ENCODE measurements at places on chromosomes 12 and 14.

DNA sequence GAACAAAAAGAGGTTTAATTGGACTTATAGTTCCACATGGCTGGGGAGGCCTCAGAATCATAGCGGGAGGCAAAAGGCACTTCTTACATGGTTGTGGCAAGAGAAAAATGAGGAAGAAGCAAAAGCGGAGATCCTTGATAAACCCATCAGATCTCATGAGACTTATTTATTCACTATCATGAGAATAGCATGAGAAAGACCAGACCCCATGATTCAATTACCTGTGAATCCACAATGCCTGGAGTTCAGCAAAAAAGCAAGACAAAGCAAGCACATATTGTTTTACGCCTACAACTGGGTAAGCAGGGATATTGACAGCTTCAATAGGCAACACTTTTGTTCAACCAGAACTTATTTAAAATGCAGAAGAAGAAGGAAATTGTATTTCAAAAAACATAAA, 218.2 kb downstream of the RPL10L start:
- DNase-seq = no peak

GRCh38 chr14:35965400-35965799, 139.3 kb downstream of the BRMS1L start:
- DNase-seq = no peak

GRCh38 chr12:74619084-74619483, 81.4 kb downstream of the ATXN7L3B start:
- no peak for DNase-seq

- DNase-seq = no peak
Observed at GRCh38 chr12:93972411-93973208, 175.8 kb upstream of the PLXNC1 start.

DNA sequence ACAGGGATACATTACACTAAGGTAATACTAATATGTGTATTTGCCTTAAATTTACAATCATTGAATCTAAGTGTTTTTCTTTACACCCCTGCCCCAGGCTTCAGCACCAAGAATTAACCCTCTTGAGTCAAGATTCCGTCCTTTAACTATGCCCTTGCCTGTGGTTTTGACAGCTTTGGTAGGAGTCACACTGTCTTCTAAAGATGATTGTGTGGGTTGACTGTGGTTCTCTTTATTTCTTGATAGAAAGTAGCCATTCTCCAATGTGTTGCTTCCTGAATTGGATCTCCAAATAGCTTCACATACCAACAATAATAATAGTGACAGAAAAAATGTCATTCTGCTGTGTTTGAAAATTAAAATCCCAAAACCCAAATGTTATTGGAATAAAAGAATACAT, 3.6 kb downstream of the CLEC7A start:
- no peak for DNase-seq

DNA sequence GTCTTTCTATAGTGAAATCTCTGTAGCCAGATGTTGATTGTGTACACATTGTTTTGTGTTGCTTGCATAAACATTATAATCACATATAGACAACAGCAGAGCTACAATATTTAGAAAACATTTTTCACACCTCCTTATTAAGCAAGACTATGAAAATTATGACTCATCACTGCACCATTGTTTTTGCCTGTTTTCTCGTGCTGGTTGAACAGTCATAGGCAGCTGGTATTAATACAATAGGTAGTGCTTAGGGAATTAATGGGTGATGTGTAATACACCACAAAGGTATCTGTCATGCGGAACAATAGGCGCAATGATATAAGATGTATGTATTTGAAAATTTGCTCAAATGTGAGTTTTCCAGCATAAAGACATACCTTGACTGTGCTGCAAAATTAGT, 449.3 kb downstream of the FOXG1 start:
- no peak for DNase-seq

DNA sequence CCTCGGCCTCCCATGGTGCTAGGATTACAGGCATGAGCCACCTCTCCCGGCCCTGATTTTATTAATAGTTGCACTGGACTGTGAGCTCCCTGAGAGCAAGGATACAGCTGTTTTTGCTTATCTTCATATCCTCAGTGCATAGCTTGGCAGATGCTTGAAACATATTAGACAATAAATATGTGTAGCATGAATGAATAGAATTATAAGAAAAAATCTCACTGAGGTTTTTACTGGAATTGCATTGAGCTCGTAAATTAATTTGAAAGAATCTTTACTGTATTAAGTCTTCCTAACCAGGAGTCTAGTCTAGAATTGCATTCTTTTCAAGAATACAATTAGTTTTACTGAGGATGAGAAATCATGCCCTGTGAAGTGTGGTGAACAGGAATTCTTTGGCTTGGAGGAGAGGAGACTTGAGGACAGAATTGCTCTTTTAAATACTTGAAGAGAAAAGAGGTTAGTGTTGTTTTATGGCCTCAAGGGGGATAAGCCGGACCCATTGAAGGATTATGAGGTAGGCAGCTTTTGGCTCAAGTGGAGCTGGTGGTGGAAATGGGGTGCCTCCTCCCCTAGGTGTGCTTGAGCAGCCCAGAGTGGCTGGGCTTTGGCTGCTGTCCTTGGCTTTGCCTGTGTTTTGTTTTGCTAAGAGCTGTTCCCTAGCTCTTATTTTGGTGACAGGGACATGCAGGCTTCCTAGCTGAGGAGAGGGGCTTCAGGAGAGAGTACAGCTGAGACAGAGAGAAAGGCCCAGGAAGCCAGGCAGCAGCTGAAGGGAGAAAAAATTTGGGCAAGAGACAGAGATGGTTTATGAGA, 34.0 kb downstream of the PLEKHD1 start:
- no peak for DNase-seq

DNA sequence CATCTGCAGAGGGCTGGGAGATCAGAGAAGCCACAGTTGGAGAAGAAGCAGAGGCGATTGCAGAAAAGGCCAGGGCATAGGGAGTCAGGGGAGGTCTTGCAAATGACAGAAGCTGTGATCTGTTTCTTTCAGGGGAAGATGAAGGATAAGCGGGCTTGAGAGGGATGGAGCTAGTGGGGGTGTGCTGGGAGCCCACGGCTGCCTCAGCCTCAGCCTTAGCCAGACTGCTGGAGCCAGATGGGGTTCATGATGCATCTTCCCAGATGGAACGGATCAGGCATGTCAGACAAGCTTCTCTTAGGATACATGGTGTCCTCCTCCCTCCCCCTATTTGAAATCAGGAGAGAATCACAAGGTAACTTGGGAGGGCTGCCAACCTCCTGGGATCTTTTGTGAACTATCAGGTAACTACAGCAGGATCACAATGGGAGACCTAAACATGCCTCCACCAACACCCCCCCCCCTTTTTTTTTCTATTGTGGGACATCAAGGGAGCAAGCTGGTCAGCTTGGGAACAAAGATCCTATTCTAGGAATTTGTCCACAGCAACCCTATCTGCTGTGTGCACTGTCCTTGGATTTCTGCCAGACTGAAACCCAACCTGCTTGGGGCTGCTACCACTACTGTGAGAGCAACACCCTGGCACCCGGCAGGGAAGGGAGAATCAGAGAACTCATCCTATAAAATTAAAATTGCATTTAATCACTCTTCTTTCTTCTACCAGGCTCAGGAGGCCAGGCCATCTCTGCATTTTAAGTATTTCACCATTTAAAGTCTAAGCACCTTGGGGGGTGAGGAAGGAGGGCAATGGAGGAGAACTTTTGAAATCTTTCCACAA, 10.7 kb upstream of the ATP2A2 start:
- DNase-seq = peak; percentile 69

DNA sequence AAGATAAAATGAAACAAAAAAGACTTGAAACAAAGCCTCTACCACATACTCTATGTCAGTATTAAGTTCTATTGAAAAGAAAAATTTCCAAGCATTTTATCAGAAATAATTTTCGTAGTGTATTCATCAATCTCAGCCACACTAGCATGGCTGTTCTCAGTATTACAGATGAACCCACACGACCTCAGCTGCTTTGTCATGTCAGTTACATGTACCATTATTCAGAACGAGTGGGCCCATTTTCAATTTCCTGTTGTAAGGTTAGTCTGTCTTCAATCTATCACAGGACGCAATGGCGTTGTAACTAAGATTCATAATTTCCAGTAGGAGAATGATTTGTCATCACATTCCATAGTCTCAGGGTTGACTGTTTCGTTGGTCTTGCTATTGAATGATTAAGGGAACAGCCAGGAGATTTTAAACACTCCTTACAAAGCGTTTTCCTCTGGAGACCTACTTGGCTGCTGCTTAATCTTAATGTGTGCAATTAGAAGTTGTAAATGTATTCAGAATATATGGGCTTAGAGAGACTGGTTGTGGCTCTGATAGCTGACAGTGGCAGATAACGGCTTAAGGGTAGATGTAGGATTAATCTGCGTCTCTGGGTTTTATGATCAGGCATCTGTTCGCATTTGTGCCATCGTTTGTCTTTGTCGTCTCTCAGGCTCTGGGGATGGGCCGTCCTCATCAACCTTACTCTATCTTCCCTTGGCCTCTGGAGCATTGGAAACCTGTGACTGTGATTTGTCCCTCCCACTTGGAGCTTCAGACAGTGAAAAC, 65.4 kb downstream of the GLT1D1 start:
- no peak for DNase-seq

GRCh38 chr14:37622231-37622923, 26.9 kb downstream of the TTC6 start:
- no peak for DNase-seq

DNA sequence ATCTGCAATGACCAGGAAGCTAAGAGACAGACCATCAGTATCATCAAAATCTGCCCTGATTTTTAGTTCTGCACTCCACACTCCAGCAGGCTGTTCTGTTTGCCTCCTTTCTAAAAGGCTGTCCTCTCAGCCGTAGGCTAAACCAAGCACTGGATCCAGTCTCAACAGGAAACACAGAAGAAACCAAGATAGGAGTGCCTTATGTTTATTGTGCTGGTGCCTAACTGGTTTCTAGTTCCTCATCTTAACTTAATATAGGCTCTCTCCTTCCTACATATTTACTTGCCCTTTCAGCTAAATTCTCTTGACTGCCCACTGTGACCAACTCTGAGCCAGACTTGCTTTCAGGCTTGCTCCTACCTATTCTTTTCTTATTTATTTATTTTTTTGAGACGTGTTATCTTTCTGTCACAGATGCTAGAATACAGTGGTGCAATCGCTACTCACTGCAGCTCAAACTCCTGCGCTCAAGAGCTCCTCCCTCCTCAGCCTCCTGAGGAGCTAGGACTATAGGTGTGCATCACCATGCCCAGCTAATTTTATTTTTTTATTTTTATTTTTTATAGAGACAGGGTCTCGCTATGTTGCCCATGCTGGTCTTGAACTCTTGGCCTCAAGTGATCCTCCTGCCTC, 30.8 kb downstream of the GALNT4 start:
- DNase-seq = no peak

GRCh38 chr12:83365317-83365716, 678.6 kb downstream of the TMTC2 start:
- DNase-seq = no peak

DNA sequence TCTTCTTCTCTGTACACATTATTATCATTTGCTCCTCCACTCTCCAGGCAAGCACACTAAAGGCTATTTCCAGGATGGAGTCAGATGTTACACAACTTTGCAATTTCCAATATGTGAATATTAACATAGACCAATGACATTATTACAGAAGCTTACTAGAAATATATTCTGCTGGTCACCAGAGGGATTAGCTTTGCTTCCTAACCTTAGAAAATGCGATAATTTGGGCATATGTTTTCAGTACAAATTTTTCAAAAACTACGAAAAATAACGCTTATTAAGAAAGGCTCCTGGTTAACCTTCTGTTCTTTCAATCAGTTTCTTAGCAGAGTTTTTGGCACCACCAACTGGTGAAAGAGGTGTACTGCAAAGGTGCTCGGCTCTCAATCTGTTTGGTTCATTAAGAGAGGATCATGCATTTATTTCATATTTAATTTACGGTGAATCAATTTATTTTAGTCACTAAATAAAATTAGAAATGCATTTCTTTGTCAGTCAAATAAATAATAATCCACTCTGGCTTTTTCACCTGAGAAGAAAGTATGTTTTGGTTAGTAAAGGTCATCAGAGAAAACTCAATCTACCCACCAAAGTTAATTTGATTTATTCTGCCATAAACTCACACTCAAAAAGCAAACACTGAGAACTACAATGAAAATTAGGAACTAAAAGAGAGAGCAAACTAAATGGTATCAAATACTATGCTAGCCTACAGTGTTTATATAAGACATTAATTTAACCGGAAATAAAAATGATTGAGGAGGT, 39.2 kb downstream of the EFCAB11 start:
- no peak for DNase-seq

GRCh38 chr14:72962829-72963312, 36.6 kb downstream of the DCAF4 start:
- DNase-seq = peak; percentile 48

GRCh38 chr12:52726451-52726850, 23.1 kb upstream of the KRT77 start:
- DNase-seq = no peak

GRCh38 chr14:100067481-100067880, 2.3 kb downstream of the EVL start:
- no peak for DNase-seq

DNA sequence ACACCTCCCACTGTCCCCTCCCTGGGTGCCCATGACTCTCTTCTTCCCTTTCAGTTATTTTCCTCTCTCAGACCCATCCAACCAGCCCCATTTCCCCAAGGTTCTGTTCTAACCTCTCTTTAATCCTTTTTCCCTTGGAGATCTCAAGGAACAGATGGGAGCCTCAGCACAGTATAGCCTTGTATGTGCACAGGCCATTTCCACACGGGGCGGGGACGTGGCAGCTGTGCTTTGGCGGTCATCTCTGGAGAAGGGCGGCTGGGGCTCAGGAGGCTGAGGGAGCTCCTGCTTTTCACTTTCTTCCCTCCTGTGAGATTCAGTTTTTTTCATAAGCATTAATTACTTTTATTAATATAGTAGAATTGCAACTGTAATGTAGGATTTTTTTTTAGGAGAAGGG, 212.2 kb downstream of the ZFP36L1 start:
- DNase-seq = no peak

- no peak for DNase-seq
Observed at GRCh38 chr14:33812601-33813000, 138.3 kb downstream of the EGLN3 start.

DNA sequence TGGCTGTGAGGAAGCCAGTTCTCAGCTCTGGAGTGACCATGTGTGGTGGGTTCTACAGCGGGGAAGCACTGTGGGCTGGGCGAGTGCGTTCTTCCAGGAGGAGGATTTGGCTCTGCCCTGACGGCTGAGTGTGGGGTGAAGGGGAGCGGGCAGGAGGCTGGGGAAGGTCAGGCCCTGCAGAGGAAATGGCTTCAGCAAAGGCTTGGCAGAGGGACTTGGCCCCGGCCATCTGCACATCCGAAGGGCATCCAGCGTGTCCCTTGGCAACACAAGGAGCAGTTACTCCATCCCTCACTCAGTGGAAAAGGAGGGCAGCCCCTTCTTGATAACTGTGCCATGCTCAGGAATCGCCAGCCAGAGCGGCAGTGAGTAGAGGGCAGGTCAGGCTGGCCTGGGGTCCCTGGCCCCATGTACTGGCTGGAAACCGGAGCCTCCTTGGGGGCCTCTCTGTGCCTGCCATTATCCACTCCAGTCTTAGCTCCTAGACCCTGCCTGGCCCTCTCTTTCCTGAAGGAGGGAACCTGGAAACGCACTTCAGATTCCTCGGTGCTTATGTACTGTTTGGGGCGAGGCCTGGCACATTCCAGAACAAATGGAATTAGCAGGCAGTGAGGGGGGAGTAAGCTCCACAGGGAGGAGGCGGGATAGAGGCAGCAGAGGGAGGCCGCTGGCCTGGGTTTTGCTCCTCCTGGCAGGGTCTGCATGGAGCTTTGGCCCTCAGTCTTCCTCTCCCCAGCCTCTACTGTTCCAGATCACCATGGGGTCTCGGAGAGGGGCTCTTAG, 133.6 kb upstream of the NCOR2 start:
- peak; percentile 34 for DNase-seq
